ENCODE measurements at places on chromosomes 2 and 18. TPM values are rescaled to one million over a fixed set of nuclear protein-coding genes. Genes with fewer than 3 reads are reported as not detected.
A peak's percentile ranks its signal among the peaks of the same experiment; 100 is the strongest.

GRCh38 chr2:142865924-142866323 lies 11.5 kb upstream of the KYNU start:
- no peak for DNase-seq

DNA sequence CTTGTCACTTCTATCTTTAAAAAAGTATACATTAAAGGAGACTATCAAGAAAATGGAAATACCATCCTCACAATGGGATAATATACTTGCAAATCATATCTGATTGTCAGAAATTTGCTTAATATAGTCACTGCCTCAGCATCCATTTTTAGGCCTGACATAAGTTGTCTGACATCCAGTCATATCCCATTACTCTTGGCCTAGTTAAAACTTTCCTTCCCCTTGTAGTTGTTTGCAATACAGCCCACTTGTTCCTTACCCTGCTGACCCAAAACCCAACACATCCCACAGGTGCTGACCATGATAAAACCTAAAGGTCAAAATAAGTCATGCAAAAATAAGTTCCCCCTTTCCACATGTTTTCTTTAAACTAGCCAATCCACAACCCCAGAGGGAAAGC lies 3.6 kb upstream of the ARHGEF33 start:
- no peak for DNase-seq

Gene ELOA2
- not detected for total RNA-seq

GRCh38 chr2:240728827-240729226 lies 37.2 kb downstream of the AQP12A start:
- DNase-seq = no peak

- no peak for DNase-seq
Observed at GRCh38 chr2:38909872-38910271, 20.2 kb downstream of the ARHGEF33 start.

Gene PARD3B
- 3.5 TPM for total RNA-seq

Gene GKN2
- not detected for total RNA-seq

DNA sequence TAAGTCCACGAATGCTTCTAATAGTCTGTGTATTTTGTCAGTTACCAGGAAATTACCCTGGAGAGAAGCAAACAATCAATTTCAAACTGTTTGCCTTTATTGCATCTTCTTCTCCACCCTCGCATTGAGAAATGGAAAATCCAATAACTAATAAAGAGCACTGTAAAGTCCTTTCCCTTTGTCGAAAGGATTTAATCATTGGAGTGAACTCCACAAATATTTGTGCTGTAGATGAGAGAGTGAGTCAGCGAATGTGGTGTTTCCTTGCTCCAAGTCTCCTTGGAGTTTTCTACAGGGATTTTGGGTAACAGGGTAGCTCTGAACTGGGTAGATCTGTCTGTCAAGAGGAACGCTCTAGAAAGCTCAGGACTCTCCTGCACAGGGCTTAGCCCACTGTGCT lies 240.2 kb downstream of the KCNS3 start:
- DNase-seq = no peak

DNA sequence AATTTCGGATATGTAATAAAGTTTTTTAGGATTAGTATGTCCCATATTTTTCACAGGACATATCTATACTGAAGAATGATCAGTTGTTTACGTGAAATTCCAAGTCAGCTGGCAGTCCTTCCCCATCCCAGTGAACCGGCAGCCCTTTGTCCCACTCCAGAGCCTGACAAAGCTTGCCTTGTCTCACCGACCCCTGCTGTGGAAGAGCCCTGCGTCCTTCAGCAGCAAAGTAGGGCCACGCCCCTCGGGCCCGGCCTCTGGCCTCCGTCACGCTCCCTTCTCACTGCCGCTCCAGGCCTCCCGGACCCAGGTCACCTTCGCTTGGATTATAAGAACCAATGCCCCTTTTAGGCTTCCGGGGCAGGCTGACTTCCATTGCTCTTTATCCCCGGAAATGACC lies 89.8 kb upstream of the TGIF1 start:
- peak; percentile 83 for DNase-seq

DNA sequence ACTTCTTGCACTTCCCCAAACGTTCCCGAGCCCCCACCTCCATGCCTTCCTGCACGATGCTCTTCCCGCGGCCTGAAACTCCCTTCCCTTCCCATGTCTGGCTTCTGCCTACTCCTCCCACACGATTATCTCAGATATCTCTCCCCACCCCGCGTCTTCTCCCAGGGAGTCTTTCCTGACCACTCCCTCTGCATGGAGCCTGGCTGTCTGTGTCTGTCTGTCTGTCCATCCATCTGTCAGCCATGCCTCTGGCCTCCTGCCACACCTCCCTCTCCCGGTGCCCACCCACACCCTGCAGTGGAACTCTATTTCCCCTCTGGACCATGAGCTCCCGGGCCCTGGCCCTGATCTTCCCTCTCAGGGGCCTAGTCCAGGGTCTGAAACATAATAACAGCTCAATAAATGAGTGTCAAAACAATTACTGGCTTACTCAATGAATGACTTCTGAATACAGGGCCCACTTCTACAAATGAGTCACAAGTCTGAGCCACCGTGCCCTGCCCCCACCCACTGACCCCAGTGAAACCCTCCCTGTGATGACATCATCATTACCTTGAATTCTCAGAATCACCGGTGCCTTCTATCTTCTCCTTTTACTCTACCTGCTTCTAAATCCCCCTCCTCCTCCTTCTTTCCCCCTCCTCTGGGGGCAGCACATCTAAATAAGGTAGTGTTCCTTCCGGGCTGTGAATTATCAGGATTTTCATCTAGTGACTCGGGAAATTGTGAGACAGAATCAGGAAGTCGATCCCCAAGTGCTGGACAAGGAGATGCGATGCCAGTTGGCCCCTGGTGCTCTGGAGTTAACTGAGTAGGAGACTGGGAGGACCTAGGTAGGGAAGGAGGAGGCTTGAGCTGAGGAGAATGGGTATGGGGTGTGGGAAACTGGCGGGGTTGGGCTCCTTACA lies 46.1 kb upstream of the PLB1 start:
- DNase-seq = peak; percentile 15

DNA sequence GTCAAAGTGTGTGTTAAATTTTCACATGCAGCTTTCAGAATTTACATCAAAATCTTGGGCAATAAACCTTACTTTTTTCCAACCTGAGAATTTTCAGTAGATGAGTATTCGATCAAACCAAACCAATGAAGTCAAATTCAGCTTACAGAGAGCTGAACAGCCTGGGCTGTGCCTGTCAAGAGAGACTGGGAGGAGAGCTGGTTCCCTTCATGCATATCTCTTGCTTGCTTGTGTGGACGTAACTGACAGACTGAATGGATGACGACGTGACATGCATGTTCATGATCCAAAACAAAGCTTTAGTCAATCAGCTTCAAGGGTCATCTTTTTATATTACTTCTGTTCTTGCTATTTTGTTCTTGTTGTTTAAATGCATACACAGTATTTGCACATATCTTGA lies 145.2 kb downstream of the GALNT3 start:
- no peak for DNase-seq

Gene PDIA6
- 374 TPM for total RNA-seq

Gene SMIM21
- total RNA-seq = not detected

Gene LIMS4
- not detected for total RNA-seq

GRCh38 chr2:150212722-150213171 lies 274.7 kb downstream of the RND3 start:
- DNase-seq = no peak

Gene BCL11A
- total RNA-seq = 49.2 TPM

- DNase-seq = no peak
Observed at GRCh38 chr2:154600927-154601494, 97.5 kb upstream of the KCNJ3 start.

- peak; percentile 19 for DNase-seq
Observed at GRCh38 chr2:69997015-69997830, 35.8 kb upstream of the ASPRV1 start.

DNA sequence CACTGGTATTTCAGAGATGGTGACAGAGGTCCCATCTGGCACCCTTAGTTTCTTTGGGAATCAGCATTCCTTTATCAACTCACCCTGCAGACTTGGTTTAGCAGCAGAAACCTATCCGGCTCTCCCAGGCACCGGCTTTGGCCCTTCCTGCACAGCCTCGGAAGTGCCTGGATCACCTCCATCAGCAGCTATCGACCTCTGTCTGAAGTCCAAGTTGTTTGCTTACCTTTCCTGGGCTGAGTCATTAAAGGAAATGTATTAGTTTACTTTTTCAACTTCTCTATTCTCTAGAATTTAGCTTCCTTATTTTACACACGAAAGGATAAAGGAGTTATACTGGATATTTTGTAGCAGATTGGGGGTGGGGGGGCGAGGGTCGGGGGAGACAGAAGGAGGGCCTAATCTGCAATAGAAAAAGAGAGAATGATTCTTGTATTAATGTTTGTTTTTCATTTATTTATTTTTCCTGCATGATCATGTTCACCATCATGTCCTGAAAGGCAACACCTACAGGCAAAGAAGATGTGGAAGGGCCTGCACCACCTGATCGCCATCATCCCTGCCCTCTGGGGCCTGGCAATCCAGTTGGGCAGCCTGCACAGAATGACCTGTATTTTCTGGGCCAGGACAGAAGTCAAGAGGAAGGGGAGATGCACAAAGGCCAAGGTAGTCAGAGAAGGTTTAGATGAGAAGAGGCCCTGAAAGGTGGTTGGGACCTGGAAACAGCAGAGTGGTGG lies 22.1 kb upstream of the MAT2A start:
- DNase-seq = no peak

DNA sequence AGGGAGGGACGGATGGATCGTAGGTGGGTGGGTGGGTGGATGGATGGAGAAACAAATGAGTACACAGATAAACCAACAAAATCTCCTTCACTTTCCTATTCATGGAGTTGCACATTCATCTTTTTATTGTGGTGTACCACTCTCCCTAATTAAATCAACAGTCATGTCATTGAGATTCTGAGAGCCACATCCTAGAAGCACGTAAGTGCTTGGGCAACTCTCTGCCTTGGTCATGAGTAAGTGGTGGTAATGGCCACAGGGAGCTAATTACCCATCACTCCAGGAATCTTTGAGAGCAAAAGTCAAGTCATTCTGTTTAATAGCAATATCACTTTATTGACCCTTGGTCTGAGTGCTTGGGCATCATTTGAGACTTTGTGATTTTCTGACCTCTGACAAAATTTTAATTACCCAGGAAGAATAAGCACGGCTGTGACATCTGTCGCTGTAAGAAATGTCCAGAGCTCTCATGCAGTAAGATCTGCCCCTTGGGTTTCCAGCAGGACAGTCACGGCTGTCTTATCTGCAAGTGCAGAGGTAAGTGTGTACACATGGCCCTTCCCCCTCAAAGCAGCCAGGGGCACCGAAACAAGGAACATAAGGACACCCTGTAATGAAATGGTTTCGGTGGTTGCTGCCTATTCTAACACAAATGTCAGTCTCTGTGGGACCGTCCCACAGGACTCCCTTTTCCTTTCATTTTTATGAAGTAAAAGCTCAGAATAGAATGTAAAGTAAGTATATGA lies 85.9 kb downstream of the FEZ2 start:
- DNase-seq = no peak

Gene DNAJC5G
- 0.39 TPM for total RNA-seq

GRCh38 chr2:148305476-148305875 lies 284.6 kb downstream of the MBD5 start:
- DNase-seq = no peak

Gene SERPINB13
- not detected for total RNA-seq

Gene CCBE1
- 2.1 TPM for total RNA-seq

GRCh38 chr18:76873311-76873710 lies 51.0 kb downstream of the ZNF236 start:
- DNase-seq = no peak

Gene UGT1A10
- total RNA-seq = 0.23 TPM

DNA sequence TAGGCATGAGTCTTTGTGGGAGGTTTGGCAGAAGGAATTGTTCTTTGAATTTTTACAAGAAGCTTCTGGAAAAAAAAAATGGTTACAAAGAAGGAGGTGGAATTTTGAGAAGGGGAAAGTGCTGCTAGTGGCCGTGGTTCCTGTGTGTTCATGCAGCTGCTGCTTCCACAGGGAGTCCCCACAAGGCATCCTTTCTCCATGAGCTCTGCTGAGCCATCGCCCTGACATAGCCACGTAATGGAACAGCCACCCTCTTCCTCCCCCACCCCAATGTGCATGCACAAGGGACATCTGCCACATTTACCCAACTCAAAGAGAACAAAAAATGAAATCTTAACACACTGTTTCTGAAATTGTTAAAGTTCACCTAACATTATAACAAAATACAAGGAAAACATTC lies 529.7 kb downstream of the SATB2 start:
- no peak for DNase-seq

DNA sequence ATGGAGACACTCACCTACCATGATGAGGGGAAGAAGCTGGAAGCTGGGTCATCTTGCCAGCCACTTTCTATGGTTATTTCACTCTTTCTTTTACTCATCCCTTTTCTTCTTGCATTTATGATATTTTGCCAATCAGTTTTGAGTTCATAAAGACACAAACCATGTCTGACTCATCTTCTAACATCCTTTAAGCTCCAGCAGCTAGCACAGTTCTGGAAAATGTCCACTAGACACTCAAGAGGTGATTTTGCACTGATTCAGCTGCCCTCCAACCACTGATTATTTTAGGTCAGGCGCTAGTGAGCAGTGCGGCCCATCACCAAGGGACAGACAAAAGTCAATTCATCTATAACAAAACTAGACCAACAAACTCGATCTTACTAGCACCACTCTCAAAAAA lies 537.1 kb upstream of the ID2 start:
- no peak for DNase-seq

- no peak for DNase-seq
Observed at GRCh38 chr2:127342101-127342500, 45.7 kb downstream of the MAP3K2 start.

Gene CNRIP1
- 6.9 TPM for total RNA-seq

Gene XDH
- total RNA-seq = 0.87 TPM

Measured in GM23338 (cell line).